Germinal center (tissue), 1 donor: ENCODE measurements at places on chromosomes 6 and 20.

DNA sequence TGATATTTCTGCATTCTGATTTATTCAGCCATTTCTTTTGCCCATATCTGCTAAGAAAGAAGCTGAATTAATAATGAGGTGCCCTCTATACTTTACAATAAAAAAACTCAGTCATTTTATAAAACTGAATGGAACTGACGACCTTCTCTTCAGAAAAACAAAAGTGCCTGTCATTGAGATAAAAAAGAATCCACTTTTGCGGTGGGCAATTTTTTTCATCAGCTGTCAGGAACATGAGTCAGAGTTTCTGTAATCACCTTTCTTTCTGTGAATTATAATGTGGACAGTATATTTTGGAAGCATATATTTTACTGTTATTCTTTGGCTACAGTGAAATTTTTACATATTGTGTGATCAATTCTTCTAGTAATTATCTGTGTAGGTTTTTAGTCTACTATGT, 33.4 kb downstream of the IL20RA start:
- no peak for DNase-seq

GRCh38 chr20:33971147-33971975, 22.4 kb upstream of the RALY start:
- DNase-seq: no peak

GRCh38 chr20:17300113-17300512, 73.3 kb downstream of the PCSK2 start:
- DNase-seq: no peak

DNA sequence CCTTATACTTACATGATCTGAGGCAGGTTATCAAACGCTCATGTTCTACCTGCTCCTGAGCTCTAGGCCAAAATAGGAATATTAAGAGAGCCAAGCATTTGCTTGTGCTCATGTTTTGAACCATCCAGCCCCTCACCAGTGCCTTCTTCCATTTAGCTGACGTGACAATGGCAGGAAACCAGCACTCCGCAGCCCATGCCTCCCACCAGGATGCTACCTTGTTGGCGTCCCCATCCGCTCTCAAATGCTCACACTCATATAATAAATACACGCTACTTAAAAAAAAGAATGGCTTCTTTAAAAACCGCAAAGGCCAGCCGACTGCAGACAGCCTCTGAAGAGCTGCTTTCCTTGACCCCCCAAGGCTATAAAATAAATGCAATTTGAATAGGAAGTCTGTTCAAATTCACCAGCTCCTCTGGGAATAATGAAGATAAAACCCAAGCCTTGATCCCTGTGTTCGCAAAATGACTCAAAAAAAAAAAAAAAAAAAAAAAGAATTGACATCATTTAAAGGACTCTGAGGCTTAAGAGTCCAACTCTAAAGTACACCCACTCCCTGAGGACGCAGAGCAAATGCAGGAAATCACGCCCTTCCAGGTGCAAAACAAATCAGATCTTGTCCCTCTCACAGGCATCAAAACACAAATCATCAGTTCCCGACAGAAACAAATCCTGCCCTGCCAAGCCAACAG, 29.0 kb downstream of the RNASET2 start:
- DNase-seq: no peak

DNA sequence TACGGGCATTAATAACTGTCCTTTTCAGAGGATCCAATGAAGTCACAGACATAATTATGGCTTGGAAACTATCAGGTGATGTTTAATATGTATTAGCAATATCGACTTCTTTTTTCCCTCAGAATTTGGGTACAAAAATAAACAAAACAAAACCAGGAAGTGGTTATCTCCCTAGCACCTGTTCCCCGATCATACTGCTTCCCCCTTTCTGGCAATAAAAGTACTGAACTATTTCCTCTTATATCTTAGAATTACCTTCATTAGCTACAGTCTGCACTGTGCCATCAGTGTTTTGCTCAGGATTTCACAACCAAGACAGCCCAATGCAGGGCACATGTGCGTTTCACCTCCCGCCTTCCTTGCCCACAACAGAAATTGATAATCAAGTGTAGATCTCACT, 216.9 kb upstream of the BTBD3 start:
- no peak for DNase-seq

DNA sequence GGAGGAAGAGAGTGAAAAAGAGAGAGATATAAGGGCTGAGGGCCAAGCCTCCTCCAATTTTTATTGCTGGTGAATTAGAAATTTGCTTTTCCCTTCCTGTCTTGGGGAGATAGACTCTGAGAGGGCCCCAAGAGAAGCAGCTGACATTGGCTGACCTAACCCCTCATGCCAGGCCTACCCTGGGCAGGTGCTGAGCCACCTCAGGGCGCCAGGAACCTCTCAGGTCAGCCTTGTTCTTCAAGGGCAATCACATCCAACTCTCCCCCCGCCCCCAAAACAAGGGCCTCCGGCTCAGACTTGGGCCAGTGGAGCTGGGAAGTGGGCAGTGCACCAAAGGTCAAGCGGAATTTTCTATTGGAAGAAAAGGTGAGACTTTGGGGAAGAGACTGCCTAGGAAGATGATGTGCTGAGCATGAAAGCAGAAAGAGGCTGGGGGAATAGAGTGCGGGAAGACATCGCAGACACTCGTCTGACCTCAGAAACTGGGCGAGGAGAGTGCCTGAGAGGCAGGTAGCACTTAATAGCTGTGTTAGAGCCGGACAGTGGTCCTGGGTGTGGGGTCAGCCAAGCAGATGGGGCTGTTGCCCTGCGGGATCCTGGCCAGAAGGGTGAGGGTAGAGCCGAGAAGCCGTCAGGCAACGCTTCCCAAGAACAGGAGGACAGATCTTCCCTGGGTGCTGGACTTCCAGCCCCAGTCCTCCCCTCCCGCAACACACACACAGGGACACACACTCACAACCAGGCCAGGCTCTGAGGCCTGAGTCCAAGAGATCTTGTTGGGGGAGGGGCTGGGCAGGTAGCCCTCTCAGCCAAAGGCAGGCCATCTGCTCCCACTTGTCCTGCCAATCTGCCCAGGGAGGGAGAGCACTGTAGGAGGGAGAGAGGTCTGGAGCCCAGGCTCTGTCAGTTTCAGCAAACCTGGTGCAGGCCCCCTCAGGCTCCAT, 3.7 kb upstream of the FASTKD5 start:
- DNase-seq: no peak

- DNase-seq: no peak
These were observed 108.5 kb downstream of the EPM2A start for GRCh38 chr6:145626857-145627256.

DNA sequence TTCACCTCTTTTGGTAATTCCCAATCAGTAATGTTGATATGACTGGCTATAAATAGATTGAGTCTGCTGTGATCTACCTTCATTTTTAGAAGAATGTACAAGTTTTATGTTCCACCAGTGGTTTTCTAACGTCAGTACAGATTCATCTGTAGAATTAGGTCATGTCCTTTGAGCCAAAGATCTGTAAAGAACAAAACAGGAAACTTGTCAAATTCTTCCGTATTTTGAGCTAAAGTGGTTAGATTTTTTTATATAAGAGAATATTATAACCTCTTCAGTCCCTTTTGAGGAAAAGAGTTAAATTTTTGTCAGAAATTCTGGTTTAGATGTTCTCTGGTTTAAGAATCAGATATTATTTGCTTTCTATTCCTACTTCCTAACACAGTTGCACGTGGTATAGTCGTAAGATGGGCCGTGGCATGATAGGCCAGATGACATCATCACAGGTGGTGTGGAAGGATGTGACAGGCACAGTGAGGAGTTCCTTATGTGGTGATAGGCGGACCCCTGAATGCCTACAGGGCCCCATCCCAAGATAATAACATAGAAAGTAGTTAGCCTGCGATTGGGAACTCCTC, 62.3 kb downstream of the SNX9 start:
- DNase-seq: no peak

DNA sequence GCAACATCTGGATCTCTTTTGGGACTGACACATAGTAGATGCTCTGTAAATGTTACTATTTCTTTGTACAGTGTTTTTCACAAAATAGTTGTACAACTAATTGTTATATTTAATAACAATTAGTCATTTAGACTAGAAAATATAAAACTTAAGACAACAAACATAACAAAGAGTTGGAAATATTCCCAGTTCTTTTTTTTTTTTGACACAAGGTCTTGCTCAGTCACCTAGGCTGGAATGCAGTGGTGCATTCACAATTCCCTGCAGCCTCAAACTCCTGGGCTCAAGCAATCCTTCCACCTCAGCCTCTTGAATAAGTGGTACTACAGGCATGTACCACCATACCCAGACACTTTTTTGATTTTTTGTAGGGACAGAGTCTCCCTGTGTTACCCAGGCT, 105.8 kb downstream of the UTRN start:
- DNase-seq: no peak

- no peak for DNase-seq
These were observed 73.2 kb downstream of the JPH2 start for GRCh38 chr20:44113618-44114376.

DNA sequence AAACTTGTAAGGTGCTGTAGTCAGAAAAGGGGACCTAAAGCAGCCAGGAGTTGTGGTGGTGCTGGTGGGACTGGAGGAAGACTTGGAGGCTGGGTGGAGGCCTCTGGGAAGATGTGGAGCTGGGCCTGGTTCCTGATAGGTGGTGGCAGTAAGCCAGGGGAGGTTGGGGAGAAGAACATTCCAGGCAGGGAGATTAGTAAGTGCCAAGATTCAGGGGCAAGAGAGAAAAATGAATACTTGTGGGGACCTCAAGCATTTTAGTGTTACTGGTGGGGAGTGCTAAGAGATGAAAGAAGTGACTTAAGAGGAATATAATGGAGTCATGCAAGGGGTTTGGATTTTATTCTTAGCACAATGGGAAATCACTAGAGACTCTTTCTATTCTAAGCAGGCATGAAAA, 79.0 kb upstream of the B3GAT2 start:
- DNase-seq: no peak

DNA sequence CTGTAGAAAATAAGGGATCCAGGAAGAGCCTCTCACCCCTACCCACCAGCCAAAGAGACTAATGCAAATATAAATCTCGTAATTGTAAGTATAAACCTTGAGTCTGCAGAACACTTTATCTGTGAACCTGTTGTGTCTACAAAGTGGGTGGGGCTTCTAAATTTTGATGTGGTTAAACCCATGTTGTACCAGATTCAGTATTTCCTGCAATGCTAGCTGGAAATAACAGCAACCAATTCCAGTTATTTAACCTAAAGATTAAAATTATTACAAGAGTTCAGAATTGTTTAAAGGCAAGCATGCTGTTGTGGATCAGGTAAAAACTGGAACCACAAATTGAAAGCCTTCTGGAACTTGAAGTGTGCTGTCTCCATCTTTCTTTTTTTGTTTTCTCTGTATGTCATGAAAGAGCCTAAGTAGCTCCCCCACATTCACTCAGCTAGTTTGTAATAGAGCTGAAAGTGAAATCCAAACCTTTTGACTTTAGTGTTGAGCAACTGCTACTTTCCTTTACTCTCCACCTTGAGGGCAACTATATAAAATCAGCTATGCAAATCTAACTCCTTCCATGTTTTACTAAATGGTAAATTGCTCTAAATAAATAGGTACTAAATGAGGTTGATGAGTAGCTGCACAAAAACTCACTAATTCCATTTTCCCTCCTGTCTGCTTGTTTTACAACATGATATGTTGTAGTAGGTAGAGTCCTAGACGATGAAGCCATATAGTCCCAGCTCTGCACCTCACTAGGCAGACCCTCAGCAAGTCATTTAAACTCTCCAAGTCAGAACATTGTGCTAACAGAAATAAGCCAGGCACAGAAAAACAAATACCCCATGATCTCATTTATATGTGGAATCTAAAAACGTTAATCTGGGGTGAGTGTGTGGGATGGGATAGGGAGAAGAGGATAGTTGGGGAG, 17.9 kb upstream of the THEMIS start:
- DNase-seq: no peak

DNA sequence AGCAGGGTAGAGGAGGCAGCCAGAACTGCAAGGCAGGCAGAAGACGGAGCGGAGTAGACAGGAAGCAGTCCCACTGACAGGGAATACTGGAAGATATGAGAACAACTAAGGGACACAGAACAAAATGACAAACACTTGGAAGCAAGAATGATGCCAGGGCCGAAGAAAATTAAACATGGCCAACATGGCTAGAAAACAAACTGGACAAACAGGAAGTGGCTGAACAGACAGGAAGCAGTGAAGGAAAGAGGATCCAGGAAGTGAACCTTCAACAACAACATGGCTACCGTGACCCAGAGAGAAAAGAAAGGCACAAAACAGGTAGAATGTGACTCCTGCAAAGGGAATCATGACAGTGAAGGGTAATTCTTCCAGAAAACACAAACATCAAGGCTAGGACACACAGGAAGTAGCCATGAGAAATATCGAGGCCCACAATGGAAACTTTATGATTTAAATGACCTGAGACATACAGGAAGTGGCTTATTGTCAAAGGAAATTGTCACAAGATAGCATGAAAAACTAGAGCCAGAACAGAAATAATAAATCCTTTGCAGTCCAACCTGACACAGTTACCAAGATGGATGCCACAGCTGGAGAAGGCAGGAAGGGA, 9.1 kb downstream of the COL11A2 start:
- DNase-seq: no peak

GRCh38 chr6:111050261-111051023, 36.9 kb upstream of the SLC16A10 start:
- DNase-seq: no peak

- no peak for DNase-seq
These were observed 12.9 kb upstream of the EFCAB8 start for GRCh38 chr20:32845786-32846185.

GRCh38 chr6:122799916-122800686, 11.0 kb downstream of the SMPDL3A start:
- no peak for DNase-seq

- no peak for DNase-seq
These were observed 110.6 kb downstream of the UBE3D start for GRCh38 chr6:82954937-82955577.

GRCh38 chr20:5945963-5946362, 4.4 kb downstream of the TRMT6 start:
- DNase-seq: no peak

GRCh38 chr6:116159782-116160524, 34.0 kb upstream of the COL10A1 start:
- no peak for DNase-seq

GRCh38 chr6:44456070-44456965, 68.8 kb downstream of the CDC5L start:
- peak; percentile 72 for DNase-seq

- DNase-seq: no peak
These were observed 232.2 kb upstream of the SULF2 start for GRCh38 chr20:48017509-48017908.

DNA sequence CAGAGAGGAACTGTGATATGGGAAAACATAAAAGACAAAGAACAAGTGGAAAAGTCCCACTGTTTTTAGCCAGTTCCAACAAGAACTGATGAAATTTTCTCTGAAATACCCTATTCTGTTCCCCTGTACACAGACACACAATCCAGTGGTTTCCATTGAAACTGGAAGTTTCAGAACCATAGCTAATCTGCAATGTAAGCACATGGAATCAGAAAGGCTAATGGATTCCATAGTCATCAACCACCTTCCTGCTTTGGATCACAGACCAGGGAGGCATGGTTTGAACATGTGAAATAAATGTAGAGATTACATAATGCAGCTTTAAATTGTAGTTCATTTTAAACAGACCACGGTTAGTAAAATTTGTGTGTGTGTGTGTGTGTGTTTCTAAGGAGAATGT, 242.1 kb downstream of the GJA1 start:
- no peak for DNase-seq
